ENCODE measurements at places on chromosomes 5 and 9. TPM values are rescaled to one million over a fixed set of nuclear protein-coding genes. Genes with fewer than 3 reads are reported as not detected.

The DOCK2 gene
- total RNA-seq: 3.6 TPM

DNA sequence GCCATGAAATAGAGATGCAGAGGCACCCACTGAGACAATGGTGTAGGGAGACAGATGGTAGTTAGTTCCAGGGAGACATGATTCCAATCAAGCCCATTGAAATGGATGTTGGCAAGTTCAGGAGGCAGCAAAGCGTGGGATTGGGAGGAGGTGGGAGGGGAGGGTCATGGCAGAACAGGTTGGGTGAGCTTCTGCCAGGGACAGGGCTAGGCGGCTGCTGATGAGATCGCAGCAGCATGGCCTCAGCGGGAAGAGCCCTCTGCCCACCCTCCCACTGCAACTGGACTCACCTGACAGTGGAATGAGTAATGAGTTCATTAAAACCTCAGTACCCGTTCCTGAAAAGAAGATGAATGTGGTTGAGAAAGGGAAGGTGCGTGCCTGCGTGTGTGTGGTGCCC, 418.2 kb downstream of the CDK5RAP2 start:
- no peak for DNase-seq

DNA sequence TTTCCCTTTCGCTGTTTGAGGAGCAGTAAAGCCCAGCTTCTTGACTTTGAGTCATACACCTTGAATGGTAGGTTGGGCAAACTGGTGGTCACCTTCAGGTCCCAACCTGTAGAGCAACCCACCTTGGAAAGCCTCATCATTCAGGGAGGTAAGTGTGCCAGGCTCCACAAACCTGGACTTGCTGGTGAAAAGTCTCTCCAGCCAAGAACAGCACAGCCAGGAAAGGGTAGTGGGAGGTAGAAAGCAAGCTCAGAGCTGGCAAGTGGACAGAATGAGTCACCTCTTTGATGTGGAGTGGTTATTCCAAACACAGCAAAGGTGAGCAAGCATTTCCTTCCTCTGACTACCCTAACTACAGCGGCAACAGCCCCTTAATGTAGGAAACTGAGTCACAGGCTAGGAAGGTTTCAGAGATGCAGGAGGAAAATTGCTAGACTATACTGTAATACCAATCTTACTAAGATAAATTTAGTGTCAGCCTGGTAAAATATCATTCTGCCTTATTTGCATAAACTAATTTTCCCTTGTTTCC, 117.5 kb upstream of the MTAP start:
- DNase-seq: peak; percentile 100

DNA sequence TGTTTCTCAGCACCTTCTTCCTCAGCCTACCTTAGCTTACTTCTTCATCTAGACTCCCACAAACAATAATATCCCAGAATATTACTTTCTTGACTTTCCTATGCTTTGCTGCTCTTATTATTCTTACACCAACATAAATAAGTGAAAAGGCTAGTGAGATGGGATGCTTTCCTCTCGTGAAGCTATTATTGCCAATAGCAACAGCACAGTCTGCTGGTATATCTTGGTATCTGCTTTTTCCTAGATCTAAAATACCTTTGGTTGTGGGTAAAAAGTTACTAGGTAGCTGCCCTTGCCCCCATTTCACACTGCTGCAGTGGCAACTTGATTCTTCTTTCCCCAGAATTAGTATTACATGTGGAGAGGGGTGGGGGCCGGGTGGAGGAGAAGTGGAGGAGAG, 26.1 kb upstream of the GLIPR2 start:
- DNase-seq: peak; percentile 14
